ENCODE measurements at places on chromosomes 3 and 15.

DNA sequence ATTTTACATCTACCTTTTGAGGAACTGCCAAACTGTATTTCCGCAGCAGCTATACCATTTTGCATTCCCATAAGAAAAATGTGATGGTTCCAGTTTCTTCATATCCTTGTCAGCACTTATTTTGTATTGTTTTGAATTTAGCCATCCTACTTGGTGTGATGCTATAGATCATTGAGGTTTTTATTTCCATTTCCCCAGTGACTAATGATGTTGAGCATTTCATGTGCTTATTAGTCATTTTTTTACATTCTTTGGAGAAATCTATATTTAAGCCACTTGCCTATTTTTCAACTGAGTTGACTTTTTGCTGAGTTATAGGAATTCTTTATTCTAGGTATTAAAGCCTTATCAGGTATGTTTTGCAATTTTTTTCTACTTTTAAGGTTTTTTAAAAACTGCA lies 347.6 kb upstream of the RARB start:
- DNase-seq, result no peak

DNA sequence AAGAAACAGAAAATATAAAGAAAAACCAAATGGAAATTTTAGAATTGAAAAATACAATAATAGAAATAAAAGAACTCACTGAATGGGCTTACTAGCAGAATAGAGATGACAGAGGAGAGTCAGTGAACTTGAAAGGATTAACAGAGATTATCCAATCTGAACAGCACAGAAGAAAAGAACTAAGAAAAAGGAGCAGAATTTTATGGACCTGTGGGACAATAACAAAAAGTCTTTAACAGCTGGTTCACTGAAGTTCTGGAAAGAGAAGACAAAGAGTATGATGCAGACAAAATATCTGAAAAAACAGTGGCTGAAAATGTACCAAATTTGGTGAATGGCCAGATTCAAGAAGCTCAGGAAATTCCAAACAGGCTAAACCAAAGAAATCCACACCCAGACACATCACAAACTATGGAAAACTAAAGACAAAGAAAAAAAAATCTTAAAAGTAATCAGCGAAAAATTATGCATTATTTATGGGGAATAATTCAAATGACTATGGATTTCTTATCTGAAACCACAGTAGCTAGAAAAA lies 9.7 kb upstream of the GNB5 start:
- no peak for DNase-seq

DNA sequence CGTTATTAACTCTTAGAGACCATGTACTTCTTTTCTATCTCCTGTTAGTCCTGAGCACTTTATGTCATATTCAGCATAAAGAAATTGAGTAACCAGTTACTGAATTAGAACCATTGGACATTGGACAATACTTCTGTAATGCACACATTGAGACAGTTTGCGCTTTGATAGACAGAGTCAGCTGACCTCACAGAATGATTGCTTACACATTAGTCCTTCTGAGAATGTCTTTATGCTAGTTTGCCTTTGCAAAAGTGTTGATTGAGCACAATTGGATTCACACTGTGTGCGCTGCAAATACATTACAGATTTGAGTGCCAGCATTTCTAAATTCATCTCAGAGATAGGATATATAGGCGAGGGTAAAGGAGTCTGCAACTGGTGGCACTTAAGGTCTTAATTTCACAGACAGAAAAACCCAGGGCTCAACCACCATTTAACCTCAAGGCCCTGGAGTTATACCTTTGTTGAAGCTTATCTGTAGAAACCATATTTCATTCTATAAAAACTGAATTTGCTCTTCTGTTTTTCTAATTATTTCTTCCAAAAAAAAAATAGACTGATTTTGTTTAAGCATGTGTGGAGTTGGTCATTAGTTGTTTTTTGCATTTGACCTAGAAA lies 3.8 kb downstream of the SERPINI1 start:
- DNase-seq, result no peak

DNA sequence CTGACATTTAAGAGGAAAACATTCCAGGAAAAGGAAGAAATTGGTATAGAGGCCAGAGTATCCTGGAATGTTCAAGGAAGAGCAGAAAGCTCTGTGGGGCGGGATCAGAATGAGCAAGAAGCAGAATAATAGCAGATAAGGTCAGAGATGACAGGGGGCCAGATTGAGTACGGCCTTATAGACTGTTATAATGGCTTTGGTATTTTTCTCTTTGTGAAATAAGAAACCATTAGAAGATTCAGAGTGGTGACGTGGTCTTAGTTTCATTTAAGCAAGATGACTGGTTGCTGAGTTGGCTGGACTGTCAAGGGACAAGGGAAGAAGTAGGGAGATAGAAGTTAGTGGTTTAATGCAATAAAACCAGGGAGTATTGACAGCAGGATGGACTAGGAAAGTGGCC lies 218.3 kb upstream of the SOX2 start:
- DNase-seq, result no peak

- no peak for DNase-seq
These were observed 39.8 kb downstream of the CCDC12 start for GRCh38 chr3:46936733-46937250.

DNA sequence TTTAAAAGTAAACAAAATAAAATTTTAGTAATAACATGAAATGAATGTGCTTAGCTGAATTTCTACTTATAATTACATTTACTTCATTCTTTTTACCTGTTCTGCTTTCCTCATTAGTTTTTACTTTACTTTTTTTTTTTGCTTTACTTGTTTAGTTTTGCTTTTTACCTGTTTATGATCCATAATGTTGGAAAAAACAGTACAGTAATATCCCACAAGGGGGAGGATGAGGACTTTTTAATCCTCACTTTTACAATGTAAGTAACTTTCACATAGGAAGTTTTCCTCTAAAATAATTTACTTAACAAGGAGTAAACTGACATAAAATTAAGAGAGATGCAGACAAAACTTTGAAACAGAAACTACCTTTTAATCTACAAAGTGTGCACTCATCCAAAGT lies 268.7 kb downstream of the TBC1D5 start:
- DNase-seq, result no peak

- peak; percentile 67 for DNase-seq
These were observed 91.7 kb downstream of the APBA2 start for GRCh38 chr15:28977377-28978010.

GRCh38 chr3:184389384-184389783 lies 9.5 kb downstream of the CHRD start:
- DNase-seq, result no peak

- no peak for DNase-seq
These were observed 110.1 kb upstream of the MLF1 start for GRCh38 chr3:158460926-158461325.
